NCI-H187 (cell line): ENCODE measurements at places on chromosomes 1 and 21.

DNA sequence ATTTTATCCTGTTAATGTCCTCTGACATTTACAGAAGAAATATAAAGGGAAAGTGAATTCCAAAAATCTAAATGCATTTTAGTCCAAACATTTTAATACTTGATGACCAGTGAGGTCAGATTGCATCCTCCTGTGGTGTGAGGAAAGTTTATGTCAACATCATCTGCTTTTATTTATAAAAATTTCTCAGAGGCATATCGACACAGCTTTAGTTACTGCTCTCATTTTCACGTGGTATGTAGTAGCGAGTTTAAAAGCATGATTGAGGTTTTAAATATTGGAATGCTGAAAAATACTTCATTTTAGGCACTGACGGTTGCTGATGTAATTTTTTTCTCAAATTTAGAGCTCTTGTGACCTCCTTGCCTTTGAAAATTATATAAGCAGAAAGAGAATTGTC lies 234.8 kb downstream of the HMCN1 start:
- DNase-seq: no peak

DNA sequence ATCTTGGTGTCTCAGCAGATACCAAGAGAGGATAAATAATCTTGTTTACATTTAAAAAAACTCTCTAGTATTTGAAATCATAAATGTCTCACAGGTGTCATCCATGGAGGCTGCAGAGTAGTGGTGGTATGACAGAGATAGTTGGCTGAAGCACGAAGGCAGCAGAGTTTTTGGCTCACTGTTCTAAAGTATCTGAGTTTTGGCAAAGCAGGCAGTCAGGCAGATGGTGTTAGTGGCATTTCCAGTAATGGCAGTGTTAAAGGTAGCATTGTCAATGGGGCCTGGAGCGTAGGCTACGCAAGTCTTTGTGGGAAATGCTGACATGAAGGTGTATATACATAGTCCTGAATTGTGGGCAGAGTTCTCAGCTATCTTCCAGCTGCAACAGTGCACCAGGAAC lies 68.5 kb upstream of the HSD17B7 start:
- no peak for DNase-seq

GRCh38 chr1:37038227-37039093 lies 4.1 kb upstream of the GRIK3 start:
- peak; percentile 86 for DNase-seq

DNA sequence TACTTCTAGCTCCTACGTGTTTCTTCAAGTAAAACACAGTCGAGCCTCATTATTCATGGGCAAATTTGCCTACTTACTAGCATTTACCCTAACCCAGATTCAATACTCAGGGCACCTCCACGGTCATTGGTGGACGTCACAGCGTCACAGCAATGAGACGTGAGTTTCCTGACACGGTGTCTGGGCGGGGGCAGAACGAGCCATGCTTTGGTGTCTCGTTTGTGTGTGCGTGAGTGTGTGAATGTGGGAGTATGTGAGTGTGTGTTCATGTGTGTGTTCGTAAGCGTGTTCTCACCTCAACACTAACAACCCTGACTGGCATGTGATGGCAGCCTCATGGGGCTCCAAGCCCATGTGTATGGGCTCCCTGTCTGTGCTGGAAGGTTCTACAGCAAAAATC lies 17.5 kb upstream of the COL18A1 start:
- no peak for DNase-seq

GRCh38 chr1:156767101-156767878 lies at the start of gene PRCC:
Gene PRCC (plus strand): TSS chr1:156767535. CDS start chr1:156767772, 237 bp downstream.
- DNase-seq: peak; percentile 100

DNA sequence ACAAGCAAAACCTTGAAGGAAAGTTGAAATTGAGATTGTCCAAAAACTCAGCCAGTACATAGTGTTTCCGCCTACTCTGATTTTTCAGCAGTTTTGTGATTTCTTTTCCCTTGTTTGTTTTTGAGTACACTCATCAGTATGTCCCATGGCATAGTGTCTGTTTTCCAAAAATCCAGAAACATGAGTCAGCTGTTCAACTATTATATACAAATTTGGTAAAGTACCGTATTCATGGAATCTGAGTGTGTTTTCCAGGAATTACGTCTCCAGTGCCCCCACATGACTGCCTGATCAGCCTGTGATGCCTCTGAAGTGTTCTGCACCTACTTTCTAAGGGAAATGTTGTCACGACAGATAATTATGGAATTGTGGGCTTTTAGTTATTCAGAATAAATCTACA lies 186.8 kb downstream of the LTN1 start:
- no peak for DNase-seq

GRCh38 chr1:229396585-229397206 lies 37.2 kb downstream of the ACTA1 start:
- no peak for DNase-seq

DNA sequence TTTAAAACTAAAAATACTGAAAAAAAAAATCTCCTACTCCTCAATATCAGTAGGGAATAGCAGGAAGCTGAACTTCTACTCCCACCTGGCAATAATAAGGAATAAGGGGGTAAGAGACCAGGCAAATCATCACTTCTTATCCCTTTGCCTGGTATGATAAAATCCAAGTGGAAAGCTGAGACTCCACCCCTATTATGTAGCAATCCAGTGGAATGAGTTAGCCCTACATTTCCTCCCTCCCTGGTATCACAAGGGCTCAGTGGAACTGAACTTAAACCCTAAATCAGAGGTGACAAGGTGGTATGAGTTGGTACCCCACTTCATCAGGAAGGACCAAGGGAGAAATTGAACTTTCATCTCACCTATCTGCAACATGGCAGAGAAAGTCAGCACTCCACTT lies 25.7 kb downstream of the TRIM33 start:
- DNase-seq: no peak

- no peak for DNase-seq
Observed at GRCh38 chr1:10947691-10948462, 64.6 kb upstream of the TARDBP start.

GRCh38 chr1:50091068-50091467 lies 17.7 kb upstream of the ELAVL4 start:
- DNase-seq: peak; percentile 31

DNA sequence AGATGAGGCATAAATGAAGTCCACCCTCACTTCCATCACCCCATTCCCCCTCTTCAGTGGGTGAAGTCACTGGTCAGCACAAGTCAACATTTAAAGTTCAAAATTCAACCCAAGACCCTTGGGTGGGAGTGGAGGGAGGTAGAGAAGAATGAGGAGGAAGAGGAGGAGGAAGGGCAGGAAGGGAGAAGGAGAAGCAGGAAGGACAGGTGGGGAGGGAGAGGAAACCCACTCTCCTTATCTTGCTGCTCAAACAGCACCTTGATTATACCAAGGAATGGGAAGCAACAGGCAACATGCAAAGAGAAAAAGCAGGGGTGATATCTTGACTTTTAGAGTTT lies 4.0 kb upstream of the BTG2 start:
- no peak for DNase-seq

GRCh38 chr1:56363007-56363770 lies 216.2 kb downstream of the PLPP3 start:
- DNase-seq: no peak

- no peak for DNase-seq
Observed at GRCh38 chr1:59057796-59058195, 239.1 kb upstream of the FGGY start.

DNA sequence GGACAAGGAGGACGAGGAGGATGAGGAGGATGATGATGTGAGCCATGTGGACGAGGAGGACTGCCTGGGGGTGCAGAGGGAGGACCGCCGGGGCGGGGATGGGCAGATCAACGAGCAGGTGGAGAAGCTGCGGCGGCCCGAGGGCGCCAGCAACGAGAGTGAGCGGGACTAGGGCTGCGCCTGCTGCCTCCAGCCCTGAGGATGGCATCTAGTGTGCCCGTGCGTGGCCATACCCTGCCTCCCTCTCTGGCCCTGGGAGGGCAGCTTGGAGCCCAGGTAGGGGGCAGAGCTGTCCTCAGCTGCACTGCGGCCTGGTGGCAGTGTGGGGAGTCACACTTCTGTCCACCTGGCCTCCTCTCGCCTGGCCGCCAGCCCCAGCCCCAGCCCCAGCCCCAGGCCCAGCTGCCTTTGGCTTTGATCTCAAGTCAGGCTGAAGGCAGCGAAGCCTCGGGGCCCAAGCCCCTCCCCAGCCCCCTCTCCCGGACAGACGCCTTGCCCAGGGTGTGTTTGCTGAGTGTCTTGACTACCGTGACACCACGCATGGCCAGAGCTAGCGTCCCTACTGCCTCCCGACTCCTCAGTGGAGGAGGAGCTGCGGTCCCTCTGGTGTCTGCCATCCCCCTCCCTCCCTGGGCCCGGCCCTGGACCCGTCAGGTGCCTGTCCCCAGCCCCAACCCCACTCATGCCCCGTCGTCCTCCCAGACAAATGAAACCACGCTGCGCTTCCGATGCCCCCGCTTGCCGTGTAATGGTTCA lies 155.2 kb downstream of the PEX14 start:
- no peak for DNase-seq

- DNase-seq: no peak
Observed at GRCh38 chr1:67536957-67537666, 106.9 kb upstream of the SERBP1 start.

DNA sequence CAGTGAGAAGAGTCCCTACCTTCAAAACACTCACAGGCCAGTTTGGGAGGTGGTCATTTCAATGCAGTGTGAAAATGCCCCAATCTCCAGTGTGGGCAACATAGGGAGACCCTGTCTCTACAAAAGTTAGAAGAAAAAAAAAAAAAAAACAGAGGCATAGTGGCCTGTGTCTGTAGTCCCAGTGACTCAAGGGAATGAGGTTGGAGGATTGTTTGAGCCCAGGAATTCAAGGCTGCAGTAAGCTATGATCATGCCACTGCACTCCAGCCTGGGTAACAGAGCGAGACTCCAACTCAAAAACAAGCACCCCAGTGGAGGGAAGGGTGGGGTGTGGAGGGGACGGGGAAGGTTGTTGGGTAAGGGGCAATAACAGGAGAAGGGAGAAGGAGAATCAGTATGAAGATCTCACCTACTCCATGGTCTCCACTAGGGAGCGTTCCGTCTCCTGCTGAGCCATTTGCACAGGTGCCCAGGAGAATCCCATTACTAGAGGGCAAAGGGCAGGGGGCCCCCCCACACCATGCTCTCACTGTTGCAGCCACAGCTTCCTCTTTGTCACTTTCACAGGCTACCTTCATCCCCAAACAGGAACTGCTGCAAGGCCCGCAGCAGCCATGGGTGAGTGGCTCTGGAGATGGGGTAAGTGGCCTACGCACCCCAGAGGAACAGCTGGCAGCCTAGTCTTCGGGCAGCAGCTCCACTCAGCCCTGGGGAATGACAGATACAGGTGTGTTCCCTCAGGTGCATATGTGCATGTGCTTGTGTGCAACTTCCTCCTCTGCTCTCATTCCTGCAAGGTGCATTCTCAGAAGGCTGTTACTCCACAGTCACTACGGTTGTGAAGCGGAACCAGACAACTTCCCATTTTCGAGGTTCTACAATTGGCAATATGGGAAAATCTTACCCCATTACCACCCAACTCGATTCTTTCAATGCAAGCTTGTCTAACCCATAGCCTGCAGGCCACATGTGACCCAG lies 87.9 kb upstream of the LYST start:
- DNase-seq: peak; percentile 18

DNA sequence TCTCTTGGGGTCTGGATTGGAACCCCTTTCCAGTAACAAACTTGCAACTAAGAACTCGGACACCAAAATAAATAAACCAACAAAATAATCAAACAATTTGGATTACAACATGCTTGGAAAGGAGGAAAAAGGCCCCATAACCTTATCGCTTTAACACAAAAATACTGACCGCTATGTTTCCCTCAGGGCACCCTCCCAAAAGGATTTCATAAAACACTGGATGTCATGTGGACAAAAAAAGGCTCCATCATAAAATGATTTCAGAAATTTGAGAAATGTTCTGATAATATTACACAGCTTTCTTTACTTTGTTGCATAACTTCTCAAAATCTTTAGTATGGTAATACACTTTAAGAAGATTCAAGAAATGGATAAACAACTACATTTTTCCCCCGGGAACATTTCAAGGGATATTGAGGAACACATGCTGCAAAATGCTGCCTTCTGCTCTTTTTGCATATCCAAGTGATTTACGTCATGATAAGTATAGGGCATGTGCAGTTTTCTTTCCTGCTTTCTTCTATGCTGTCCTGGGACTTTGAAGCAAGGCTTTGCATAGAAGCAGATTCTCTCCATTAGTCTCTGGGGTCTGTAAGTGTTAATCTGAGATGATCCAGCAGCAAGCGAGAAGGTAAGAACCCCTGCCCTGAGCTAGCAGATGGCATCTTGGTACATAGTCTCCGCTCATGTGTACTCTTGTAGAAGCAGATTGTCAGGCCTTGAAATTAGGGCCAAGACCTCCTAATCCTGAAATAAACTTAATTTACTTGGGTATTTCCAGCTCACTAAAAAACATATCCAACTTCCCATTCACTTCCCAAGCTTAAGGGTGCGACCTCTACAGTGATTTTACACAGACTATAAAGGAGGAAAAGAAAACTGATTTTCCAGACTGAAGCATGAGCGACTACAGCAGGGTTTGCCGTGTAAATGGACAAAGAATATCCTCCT lies 85.5 kb upstream of the KIAA0040 start:
- DNase-seq: no peak

DNA sequence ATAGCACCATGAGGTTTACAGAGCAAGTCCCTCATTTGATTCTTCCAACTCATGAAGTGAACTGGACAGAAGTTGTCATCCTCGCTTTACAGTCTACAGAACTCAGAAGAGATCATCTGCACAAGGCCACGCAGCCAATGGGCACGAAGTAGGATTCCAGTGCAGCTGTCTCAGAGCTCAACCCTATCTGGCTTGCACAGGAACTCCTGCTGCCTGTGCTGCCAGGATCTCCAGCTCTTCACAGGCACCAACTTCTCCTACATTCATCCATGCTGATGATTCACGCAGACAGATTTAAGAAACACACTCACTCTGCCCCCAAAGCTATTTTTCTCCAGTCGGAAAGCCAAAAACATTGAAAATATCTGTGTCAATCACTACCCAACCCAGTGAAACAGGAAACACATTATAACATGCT lies 157.0 kb downstream of the RERE start:
- no peak for DNase-seq

DNA sequence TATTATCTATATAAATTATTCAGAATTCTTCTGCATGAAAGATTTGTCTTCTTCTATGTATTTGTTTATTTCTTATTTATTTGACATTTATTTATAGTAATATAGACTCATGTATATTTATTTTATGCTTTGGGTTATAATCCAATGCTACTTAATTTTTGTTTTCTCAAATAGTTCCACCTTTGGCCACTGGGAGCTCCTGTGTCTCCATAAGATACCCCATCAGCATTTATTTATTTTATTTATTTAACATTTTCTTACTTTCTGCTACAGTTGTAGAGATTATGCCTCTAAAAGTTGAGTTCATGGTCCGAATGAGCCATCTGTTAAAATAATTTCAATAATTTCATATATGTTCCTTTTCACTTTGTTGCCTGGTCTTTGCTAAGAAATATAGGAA lies 289.4 kb downstream of the ADGRL2 start:
- DNase-seq: no peak

DNA sequence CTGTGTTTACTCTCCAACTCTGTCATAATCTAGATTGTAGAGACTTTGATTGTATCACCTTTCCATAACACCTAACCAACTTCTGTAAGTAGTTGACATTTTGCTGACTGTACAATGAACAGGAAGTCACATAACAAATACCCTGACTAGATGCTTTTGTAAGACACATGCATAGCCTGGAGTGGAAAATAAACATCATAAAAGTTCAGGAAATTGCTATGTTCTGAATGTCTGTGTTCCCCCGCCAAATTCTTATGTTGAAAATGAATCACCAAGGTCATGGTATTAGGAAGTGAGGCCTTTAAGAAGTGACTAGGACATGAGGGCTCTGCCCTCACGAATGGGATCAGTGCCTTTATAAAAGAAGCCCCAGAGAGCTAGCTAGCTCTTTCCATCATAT lies 40.4 kb upstream of the ZSWIM5 start:
- no peak for DNase-seq

GRCh38 chr1:91345395-91346005 lies 59.1 kb downstream of the HFM1 start:
- no peak for DNase-seq
